ENCODE measurements at places on chromosomes 11 and 22. TPM values are rescaled to one million over a fixed set of nuclear protein-coding genes. Genes with fewer than 3 reads are reported as not detected.

The SAAL1 gene
- 9.8 TPM for polyA plus RNA-seq

The OTOG gene
- polyA plus RNA-seq: not detected

The TMEM179B gene
- polyA plus RNA-seq: 105 TPM

The SLC22A6 gene
- polyA plus RNA-seq: 362 TPM

The CLTCL1 gene
- polyA plus RNA-seq: 4.0 TPM

The OR52A5 gene
- polyA plus RNA-seq: not detected

The NELL1 gene
- 14.8 TPM for polyA plus RNA-seq

The OR2D2 gene
- polyA plus RNA-seq: not detected

The HEPHL1 gene
- polyA plus RNA-seq: not detected

The NCF4 gene
- 4.7 TPM for polyA plus RNA-seq

The NRGN gene
- 55.9 TPM for polyA plus RNA-seq

The MS4A3 gene
- polyA plus RNA-seq: not detected

The KCTD14 gene
- polyA plus RNA-seq: 14.8 TPM

The ZNF215 gene
- polyA plus RNA-seq: 0.56 TPM

The TPH1 gene
- 0.09 TPM for polyA plus RNA-seq

The CARD18 gene
- polyA plus RNA-seq: not detected

The LRP4 gene
- 1.8 TPM for polyA plus RNA-seq

- DNase-seq: no peak
These were observed 6.7 kb downstream of the INCENP start for GRCh38 chr11:62130283-62131169.

- DNase-seq: no peak
These were observed 165.7 kb downstream of the LDLRAD3 start for GRCh38 chr11:36109590-36109849.

GRCh38 chr22:46560696-46561295 lies 23.4 kb upstream of the CELSR1 start:
- DNase-seq: no peak

- DNase-seq: no peak
These were observed 12.3 kb upstream of the ARL14EP start for GRCh38 chr11:30310623-30311022.

DNA sequence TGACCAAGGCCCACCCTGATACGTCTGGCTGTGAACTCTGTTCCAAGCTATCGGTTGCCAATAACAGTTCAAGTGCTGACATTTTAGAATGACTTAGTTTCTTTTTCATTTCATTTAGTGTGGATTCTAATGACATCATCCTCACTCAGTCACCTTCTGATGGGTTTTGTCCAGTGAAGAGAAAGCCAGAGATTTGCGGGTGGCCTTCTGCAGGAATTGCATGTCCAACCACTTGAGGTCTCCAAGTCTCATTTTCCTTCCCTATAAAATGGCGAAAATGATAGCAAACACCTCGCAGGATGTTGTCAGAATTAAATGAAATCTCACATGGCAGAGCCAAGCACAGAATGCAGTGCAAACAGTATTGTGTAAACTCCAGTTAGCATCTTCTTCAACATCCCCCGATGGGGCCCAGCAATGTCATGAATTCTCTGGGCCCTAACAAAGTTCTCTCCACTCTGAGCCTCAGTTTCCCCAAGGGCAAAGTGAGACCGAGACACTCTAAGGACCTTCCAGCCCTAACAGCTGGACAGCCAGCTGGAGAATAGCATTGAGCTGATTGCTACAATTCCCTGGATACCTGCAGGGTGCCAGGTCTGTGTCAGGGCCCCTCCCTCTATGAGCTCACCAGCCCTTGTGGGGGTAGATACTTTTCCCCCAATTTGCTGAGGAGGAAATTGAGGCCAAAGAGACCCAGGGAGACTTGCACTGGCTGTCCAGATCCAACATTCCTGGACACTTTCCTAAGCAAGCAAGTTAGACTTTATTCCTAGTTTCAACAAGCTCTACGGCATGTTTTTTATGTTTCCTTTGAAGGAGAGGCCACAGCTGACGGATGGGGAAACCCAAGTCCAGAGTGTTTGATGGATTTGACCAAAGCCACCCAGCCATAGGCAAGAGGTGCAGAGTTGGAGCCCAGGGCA lies 286.7 kb downstream of the MN1 start:
- peak; percentile 82 for DNase-seq

DNA sequence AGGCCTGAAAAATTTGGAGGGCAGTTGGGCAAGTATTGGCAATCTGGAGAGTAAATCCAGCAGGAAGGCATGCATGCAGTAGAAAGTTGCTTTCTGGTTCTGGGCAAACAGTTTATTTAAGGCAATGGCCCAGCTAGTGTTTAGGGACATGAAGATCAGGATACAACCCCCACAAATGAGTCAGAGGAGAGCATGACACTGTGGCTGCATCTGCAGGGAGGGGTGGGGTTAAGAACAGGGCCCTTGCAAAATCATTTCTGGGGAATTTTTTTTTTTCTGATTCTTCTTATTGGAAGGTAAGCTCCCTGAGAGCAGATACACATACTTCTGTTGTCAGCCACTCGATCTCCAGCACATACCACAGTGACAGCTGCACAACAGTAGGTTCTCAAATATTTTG lies 61.1 kb downstream of the FDX1 start:
- DNase-seq: no peak

- DNase-seq: peak; percentile 74
These were observed 11.6 kb upstream of the PDE2A start for GRCh38 chr11:72685560-72686480.

- no peak for DNase-seq
These were observed 24.1 kb downstream of the OR2AT4 start for GRCh38 chr11:75072582-75072981.

DNA sequence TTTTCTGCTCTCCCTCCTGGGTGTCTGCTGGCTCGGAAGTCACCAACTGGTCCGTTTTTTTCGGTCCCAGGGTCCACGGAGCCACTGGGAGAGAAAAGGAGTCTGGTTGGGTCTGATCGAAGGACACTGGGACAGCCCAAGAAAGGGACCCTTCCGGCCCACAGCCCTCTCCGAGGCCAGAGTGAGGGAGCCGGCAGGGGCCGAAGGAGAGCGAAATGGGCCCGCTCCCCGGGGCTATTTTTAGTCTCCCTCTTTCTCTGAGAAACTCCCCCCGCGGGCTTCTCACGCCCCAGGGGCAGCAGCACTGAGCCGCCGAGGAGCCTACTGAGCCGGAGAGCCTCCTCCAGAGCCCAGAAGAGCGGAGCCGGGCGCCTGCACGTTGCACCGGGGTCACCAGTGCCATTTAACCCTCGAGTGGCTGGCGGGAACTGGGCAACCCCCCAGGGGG lies 1.9 kb downstream of the ESAM start:
- DNase-seq: peak; percentile 66

DNA sequence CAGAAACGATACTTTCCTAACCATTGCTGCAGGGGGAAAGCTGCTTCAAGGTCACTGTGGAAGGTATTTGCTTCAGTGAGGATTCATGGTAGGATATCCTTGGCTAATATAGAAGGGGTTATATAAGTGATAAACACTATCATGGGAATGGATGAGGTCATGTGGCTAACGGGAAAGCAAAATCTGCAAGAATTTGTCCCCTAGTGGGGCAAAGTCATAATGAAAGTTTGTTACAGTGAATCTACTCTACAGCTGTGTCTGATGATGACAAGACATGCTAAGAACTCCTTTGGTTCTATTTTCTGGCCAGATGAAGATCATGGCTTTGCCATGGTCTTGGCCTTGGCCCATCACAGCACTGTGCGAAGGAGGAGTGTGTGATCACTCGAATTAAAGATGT lies 13.8 kb downstream of the MMP20 start:
- DNase-seq: no peak

DNA sequence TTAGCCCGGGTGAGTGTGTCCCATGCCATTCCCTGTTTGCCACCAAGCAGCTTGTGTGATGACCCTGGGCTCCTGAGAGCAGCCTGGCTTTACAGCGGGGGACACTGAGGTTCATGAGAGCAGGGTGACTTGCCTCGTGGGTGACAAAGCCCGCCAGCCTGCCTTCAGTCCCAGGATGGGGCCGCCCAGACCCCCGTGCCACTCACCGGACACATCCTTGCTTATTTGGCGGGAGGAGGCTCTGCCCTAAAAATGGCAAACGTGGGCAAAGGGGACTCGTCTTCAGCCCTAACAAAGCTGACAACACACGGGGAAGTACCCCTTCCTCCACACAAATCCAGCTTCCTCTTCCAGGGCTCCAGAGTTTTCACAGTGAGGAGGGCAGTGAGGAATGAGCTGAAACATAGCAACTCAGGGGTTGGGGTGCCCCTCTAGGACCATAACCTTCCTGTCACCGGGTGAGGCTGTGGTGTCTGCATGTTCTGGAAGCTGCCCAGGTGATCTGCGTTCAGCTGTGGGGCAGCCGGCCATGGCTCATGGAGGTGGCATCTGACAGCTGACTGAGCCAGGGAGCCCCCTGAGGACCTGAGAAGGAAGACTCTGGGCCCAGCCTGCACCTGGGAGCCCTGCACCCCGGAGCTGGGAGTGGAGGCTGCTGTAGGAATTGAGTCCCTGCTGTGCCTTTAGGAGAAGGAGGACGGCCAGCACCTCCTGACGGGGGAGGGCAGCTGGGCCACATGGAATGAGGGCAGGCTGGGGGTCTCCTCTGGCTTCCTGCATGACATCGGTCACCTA lies 16.7 kb downstream of the RIBC2 start:
- DNase-seq: no peak

DNA sequence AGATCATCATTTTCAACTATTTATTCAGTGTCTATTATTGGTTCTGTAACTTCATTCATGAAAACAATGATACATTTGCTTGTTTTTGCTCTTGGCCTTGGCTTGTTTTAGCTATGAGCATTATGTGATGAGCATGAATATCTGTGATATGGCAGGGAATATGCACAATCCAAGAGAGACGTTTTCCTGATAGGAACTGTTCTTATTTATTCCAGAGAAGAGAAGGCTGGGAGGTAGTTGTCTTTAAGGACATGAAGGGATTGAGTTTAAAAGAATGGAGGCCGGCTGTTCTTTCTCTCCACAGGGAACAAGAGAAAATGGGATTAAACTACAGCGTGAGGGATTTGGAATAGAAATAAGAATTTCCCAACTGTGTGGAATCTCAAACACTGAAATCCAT lies 30.3 kb downstream of the BLID start:
- DNase-seq: no peak

- peak; percentile 58 for DNase-seq
These were observed 95.5 kb upstream of the TMEM45B start for GRCh38 chr11:129720156-129720555.

- DNase-seq: no peak
These were observed 5.5 kb downstream of the YDJC start for GRCh38 chr22:21624120-21624879.

GRCh38 chr11:96051820-96052219 lies 127.9 kb upstream of the MTMR2 start:
- DNase-seq: no peak

- peak; percentile 10 for DNase-seq
These were observed 405.3 kb upstream of the CCDC90B start for GRCh38 chr11:83691451-83691950.

- DNase-seq: no peak
These were observed 21.4 kb upstream of the STK33 start for GRCh38 chr11:8615291-8616032.

DNA sequence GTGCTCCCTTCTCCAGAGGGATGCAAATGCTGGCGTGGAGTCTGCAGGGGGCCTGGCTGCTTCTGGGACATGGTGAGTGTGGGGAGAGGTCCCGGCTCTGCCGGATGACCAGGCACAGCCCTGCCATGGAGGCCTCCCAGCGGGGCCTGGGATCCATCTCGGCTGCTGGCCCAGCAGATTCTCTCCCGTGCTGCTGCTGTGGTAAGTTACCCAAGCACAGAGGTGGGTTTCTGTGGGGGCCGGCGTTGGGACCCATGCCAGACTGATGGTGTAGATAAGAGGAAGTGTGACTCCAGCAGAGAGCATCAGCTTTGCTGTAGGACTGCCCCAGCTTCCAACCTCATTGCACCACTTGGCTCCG lies 147.5 kb upstream of the B3GAT1 start:
- DNase-seq: no peak

DNA sequence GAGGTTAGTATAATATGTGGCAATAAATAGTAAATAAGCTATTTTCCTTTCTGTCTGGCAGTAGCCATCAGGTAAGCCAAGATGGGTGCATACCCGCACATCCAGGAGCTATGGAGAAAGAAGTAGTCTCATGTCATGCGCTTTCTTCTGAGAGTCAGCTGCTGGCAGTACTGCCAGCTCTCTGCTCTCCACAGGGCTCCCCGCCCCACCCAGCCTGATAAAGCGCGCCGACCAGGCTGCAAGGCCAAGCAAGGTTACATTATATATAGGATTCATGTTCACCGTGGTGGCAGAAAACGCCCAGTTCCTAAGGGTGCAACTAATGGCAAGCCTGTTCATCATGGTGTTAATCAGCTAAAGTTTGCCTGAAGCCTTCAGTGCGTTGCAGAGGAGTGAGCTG lies 126.2 kb downstream of the ATG16L2 start:
- no peak for DNase-seq

- no peak for DNase-seq
These were observed 198.5 kb downstream of the MSANTD4 start for GRCh38 chr11:105823495-105824033.

DNA sequence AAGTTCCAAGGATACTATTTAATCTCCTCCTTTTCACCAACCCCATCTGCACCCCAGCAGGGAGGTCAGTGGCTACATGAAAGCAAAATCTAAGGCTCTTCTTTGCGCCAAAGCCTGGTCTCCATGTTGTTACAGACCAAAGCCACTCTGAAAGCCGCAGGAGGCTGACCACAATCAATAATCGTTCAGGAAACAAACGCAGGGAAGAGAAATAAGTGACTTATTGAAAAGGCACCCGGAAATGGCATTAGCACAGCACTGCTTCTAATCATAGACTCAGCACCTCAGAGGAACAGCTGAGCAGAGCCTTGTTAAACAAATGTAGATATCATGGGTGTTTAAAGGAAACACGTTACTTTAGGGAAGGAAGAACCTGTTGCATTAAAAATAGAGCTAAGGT lies 183.9 kb downstream of the KIRREL3 start:
- no peak for DNase-seq

GRCh38 chr11:65810046-65810868 lies 23.4 kb downstream of the OVOL1 start:
- DNase-seq: no peak

GRCh38 chr11:130330101-130330684 lies 15.5 kb upstream of the ZBTB44 start:
- peak; percentile 75 for DNase-seq

- no peak for DNase-seq
These were observed 88.0 kb upstream of the SHISAL1 start for GRCh38 chr22:44400763-44401060.

- DNase-seq: peak; percentile 71
These were observed 2.0 kb downstream of the MYH9 start for GRCh38 chr22:36385491-36386350.

DNA sequence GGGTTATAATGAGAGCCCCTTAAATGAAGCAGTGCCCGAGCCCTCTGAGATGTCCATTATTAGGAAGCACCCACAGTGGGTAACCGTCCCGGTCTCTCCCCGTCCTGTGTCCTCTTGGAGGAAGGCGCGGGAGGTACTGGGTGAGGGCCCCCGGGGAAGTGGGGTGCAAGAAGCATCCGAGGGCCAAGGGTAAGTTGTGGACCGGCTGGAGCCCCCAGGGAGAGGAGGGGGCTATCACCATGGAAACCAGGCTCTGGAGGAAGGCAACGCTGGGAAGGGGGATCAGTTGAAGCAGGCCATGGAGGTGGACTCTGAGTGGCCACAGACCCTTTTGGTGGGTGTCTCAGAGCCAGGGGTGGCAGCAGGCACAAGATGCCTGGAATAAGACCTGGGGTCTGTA lies 173.6 kb downstream of the ST3GAL4 start:
- no peak for DNase-seq
